ENCODE measurements at places on chromosomes 6 and 20.

DNA sequence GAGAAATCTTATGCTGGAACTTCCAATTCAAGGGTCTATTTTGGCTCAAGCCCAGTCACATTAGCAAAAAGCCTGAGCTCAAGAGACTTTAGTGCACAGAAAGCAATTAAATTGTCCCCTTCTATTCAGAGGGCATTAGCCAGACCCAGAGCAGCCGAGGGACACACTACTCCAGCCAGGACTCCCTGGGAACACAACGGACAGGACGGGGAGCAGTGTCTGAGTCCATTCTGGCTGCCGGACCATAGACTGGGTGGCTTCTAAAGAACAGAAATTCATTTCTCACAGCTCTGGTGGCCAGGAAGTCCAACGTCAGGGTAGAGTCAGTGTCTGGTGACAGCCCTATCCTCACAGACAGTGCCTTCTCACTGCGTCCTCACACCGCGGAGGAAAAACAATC lies 78.4 kb downstream of the PRND start:
- no peak for DNase-seq

DNA sequence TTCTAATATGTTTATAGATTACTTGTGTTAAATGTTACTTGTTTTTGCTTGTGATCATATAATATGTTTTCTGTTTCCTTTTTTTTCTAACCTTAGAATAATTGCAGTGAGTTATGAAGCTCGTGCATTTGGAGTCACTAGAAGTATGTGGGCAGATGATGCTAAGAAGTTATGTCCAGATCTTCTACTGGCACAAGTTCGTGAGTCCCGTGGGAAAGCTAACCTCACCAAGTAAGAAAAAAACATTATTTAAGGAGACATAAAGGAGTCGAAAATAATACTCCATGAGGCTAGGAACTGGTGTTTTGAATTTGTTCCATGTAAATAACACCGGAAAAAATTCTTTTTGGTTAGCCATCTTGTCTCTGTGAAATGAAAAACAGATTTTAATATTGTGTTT lies 6.9 kb downstream of the POLH start:
- no peak for DNase-seq

- DNase-seq, result no peak
Observed at GRCh38 chr6:56490993-56491392, 151.7 kb downstream of the DST start.

GRCh38 chr6:154921482-154921881 lies 73.6 kb upstream of the TIAM2 start:
- DNase-seq, result no peak

- DNase-seq, result no peak
Observed at GRCh38 chr6:84763003-84763885, 1.2 kb downstream of the TBX18 start.

DNA sequence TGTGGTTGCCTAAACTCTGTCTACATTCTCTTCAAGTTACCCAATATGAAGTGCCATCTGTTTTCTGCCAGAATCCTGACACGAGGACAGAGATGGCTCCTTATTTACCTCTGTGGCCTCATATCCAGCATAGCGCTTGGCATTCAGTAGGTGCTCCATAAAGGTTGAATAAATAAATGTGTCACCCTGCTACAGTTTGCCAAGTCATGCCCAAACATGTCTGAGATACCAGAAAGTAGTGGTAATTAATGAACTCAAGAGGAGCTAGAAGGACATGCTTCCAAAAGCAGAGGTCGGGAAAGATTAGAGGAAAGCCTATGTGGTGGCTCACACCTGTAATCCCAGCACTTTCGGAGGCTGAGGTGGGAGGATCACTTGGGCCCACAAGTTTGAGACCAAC lies 30.9 kb upstream of the E2F3 start:
- no peak for DNase-seq

DNA sequence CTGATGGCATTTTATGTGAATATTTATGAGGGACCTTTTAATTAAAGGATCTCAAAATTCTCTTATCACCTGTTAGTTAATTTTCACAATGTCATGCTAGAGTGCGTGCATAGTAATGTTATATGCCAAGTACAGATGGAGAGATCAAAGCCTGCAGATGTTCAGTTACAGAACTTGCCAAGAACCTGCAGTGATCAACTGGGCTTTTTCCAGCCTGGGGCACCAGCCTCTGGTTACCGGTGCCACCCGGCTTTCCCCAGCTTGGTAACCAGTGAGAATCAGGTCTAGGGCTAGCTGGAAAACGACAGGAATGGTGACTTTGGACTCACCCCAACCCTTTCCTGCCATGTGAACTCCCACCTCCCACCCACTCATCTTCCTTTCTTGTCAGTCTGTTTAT lies 91.8 kb downstream of the CAP2 start:
- DNase-seq, result no peak

GRCh38 chr6:114051031-114051430 lies 80.1 kb upstream of the HDAC2 start:
- DNase-seq, result no peak

- no peak for DNase-seq
Observed at GRCh38 chr6:154429711-154430110, 73.1 kb upstream of the IPCEF1 start.

DNA sequence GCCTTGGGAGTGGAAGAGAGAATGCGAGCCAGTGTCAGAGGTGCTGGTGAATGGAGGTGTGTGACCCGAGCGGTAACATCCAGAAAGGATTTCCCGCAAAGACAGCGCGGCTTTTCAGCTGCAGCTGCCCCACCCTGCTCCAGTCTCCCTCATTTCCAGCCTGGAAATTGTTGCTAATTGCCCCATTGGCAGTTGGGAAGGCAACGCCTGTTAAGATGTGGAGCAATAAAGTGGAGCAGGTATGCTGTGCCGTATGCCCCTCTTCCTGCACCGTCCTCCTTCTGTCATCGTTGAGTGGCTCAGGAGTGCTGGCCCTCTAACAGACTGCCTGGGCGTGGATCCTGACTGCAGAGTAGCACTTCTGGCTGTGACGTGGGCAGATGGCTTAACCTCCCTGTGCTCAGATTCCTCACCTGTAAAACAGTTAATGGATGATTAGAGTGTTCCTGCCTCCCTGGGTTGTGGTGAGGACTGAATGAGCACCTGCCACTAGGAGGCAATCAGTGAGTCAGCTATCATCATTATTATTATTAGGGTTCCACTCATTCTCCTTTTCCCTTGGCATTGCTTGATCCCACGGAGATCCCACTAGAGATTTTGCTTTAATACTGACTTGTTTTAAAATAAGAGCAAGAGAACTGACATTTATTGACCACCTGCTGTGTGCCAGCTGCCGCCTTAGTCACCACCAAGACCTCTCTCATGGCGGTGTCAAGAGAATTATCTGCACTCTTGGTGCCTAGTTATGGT lies 11.7 kb downstream of the ARFGEF2 start:
- no peak for DNase-seq

DNA sequence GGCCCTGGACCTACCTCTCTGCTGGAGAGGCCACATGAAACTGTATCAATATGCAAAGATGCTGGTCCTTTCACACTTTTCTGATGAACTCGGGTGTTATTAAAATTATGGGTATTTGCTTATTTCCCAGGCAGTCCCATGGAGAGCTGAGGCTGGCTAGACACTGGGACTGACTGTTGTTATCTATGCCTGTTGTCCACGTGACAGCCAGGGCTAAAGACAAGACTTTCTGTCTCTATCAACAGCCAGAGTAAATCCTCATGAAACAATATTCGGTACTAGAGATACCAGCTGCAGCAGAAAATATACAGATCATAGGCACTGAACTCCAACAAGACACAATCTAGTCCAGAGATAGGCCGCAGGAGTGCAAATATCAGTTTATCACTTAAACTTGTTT lies 236.4 kb downstream of the FOXA2 start:
- DNase-seq, result no peak

DNA sequence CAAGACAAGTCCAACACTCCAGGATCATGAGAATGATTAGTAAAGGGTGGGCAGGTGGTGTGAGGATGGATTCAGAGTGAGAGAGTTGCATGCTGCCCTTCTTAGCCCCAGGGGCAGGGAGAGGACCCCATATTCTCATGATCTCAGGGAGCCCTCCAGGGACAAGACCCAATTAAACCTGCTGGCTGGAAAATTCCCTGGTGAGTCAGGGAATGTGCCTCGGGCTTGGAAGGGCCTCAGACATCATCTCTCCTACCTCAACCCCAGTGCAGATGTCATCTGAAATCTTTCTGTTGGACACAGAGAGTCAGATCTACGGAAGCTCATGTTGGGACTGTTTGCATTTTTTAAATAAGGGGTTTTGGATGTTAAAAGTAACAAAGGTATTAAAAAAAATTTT lies 9.2 kb upstream of the SIRPD start:
- DNase-seq, result no peak

DNA sequence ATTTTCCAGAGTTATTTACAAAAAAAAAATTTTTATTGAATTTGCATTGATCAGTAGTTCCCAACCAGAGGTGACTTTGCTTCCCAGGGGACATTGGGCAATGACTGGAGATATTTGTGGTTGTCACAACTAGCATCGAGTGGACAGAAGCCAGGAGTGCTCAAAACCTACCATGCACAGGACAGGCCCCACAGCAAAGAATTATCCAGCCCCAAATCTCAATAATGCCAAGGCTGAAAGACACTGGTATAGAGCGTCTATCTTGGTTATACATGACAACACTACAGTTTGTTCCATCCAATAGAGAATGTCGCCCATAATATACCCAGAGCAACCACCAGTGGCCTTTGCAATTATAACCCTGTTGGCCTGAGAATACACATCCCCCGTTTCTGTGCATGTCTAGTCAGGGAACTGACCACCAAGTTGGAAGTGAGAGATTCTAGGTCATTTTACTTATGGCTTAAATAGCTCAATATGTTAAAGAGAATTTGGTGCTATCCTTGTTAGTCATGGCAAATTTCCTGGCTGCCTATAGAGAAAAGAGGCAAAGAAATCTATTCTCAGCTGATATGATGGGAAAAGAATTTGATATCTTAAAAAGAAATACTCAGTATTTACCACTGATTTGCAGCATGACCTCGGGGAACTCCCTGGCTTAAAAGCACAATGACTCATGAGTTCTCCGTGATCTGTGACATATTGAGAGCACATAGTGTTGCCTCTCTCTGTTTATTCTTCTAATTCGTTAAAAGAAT lies 76.0 kb upstream of the ADTRP start:
- DNase-seq, result no peak

DNA sequence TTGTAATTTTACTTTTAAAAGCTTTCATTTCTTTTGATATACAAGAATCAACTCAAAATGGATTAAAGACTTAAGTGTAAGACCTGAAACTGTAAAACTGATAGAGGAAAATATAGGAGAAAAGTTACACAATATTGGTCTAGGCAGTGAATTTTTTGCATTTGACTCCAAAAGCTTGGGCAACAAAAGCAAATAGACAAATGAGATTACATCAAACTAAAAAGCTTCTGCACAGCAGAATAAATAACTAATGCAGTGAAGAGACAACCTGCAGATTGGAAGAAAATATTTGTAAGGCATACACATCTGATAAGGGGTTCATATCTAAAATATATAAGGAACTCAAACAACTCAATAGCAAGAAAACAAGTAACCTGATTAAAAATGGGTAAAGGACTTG lies 3.0 kb downstream of the GABRR1 start:
- DNase-seq, result no peak

GRCh38 chr6:170434821-170435155 lies 118.3 kb downstream of the PSMB1 start:
- no peak for DNase-seq

- DNase-seq, result no peak
Observed at GRCh38 chr6:44701038-44701636, 313.6 kb downstream of the CDC5L start.

DNA sequence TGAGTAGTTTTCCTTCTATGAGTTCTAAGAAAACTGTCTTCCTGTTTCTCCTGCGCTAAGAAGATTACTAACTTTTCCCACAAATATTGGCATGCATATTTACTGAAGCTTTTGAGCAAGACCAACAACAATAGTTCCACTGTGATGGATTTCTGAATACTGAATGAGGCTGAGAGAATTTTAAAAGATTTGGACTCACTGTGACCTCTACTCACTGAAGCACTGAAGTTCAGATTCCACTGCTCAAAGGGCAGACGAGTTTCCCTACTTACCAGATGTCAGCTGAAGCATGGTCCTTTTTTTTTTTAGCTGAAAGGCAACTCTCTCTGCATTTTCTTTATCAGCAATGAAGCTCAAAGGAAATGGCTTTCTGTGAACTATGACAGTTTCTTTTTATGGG lies 718.5 kb downstream of the RFPL4B start:
- DNase-seq, result no peak

- no peak for DNase-seq
Observed at GRCh38 chr20:45735552-45735951, 13.4 kb downstream of the SPINT4 start.
